ENCODE measurements at places on chromosomes 13 and 19. TPM values are rescaled to one million over a fixed set of nuclear protein-coding genes. Genes with fewer than 3 reads are reported as not detected.

ITM2B gene
- 58.0 TPM for total RNA-seq

ZFR2 gene
- 2.3 TPM for total RNA-seq

S1PR5 gene
- 2.2 TPM for total RNA-seq

PLEKHA4 gene
- total RNA-seq, result 2.1 TPM

SHD gene
- not detected for total RNA-seq

IL11 gene
- total RNA-seq, result 56.5 TPM

C2CD4C gene
- 0.06 TPM for total RNA-seq

SIAH3 gene
- total RNA-seq, result 0.12 TPM

DCLK1 gene
- total RNA-seq, result 8.9 TPM

NCCRP1 gene
- not detected for total RNA-seq

CDC37 gene
- 361 TPM for total RNA-seq

ZNF829 gene
- total RNA-seq, result 9.2 TPM

DNA sequence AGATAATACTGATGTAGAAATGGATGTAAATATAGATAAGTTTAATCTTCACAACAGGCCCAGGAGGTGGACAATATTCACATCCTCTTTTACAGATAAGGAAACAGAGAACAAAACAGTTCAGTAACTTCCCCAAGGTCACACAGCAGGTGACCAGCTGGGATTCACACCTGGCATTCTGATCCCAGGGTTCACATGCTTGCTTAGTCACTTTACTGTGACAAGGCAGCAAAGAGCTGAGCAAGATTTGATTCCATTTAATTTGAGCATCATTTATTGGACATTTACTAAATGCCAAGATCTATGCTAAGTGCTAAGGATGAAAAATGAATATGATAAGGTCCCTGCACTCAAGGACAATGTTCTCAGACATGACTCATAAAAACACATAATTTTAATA lies 94.1 kb upstream of the STARD13 start:
- no peak for DNase-seq

- no peak for DNase-seq
These were observed 754 bp downstream of the DNAJB1 start for GRCh38 chr19:14517446-14517839.

- DNase-seq, result no peak
These were observed 1192.2 kb downstream of the UQCRFS1 start for GRCh38 chr19:28020619-28021258.

DNA sequence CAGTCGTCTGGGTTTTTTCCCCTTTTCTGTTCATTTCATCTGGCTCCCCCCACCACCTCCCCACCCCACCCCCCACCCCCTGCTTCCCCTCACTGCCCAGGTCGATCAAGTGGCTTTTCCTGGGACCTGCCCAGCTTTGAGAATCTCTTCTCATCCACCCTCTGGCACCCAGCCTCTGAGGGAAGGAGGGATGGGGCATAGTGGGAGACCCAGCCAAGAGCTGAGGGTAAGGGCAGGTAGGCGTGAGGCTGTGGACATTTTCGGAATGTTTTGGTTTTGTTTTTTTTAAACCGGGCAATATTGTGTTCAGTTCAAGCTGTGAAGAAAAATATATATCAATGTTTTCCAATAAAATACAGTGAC lies 9.3 kb downstream of the CALM3 start:
- DNase-seq, result no peak

- DNase-seq, result peak; percentile 44
These were observed 438.8 kb downstream of the EFNB2 start for GRCh38 chr13:106096661-106097092.

DNA sequence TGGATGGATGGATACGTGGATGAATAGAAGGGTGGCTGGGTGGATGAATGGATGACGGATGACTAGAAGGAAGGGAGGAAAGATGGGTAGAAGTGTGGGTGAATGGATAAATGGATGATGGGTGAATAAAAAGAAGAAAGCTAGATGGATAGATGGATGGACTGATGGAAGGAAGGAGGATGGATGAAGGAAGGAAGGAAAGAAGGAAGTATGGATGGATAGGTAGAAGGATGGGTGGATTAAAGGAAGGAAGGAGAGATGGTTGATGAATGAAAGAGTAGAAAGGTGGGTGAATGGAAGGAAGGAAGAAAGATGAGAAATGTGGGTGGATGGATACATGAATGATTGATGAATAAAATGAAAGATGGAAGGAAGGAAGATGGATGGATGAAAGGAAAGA lies 14.5 kb downstream of the ARHGEF18 start:
- DNase-seq, result no peak

DNA sequence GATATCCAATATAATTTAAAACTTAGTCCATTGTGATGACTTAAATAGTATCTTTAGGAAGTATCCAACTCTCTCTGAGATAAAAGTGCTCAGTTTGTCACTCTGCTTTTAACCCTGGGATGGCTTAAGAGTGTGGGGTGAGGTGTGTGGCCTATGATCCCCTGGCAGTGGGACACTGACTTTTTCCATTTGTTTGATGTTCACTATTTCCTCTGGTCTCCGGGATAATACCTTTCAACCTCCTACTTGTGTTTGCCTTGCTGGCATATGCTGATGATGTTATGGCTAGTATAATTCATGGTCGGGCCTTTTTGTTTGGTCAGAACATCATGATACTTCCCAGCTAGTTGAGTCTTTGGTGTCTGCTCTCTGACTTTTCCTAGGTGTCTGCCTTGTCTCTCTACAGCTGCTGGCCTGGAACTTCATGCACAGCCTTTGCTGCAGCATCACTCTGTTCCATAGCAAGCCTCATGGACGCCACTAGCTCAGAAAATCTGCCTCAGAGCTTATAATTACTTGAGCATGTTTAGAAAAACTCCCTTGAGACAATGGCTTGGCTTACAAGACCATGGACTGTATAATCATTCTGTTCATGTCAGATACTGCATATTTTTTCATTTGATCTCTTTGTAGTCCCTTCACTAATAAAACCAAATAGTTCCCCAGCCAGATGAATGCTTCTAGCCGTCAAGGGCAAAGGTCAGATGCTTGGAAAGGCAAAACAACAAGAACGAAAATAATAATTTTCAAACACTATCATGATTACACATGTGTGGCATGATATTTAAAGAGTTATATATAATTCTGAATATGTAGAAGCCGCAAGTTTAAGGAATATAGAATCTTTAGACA lies 75.2 kb downstream of the WDFY2 start:
- no peak for DNase-seq

- DNase-seq, result no peak
These were observed 20.3 kb downstream of the FLT1 start for GRCh38 chr13:28474491-28475134.

DNA sequence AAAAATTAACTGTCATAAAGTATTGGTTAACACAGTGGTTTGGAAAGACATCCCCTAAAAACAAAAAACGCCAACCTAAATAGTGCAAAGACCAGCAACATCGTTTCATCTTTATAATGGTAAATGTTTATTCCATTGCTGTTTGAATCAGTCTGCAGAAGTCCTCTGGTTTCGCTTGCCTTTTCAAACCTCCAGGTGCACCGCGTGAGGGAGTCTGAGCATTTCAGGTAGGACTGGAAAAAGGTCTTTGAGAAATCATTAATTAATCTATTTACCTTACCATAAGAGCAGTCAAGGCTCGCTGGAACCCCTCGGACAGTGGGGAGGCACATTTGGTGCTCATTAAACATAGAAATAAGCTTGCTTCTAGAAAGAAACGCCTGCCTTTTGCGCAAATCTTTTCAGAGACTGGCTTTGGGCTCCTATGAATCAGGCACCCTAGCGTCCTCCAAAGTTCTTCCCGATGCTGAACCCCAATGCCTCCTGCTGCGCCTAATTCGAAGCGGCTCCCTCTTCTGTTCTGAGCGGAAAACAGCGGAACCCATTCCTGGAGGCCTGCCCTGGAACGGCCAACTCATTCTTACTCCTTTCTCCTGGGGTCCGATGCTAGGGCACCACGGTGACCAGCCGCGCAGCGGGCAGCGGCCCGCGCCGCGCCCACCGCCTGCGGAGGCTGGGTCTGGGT lies 951 bp upstream of the MTUS2 start:
- peak; percentile 25 for DNase-seq

- no peak for DNase-seq
These were observed 52.4 kb upstream of the C1QTNF9B start for GRCh38 chr13:23949736-23950135.

DNA sequence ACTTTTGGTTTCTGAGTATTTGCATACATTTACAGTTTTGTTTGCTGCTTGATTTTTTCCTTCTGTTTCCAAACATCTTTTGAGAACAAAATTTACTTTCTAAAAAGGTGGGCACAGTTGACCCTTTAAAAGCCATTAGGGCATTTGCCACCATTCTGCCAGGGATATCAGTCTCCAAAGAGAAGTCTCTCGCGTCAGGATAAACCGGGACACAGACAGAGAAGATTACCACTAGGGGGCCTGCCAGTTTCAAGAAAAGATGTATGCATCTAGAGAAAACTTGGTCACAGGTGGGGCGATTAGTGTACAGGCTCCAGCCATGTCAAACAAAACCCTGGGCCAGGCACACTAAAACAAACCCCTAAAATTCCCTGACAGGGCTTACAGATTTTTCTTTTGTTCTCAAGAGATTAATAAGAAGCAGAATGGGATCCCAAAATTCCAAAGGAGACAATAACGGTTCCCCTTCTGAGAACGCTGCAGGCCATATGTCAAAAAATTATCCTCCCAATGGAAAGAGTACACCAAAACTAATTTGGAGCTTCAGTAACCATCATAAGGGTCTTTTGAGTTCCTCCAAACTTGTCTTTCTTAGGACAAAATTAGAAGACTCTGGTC lies 10.7 kb upstream of the PABPC3 start:
- DNase-seq, result peak; percentile 30

GRCh38 chr19:58474291-58474996 lies 1.7 kb upstream of the ZNF446 start:
- no peak for DNase-seq

GRCh38 chr19:5560156-5560555 lies 7.6 kb downstream of the TINCR start:
- DNase-seq, result no peak

DNA sequence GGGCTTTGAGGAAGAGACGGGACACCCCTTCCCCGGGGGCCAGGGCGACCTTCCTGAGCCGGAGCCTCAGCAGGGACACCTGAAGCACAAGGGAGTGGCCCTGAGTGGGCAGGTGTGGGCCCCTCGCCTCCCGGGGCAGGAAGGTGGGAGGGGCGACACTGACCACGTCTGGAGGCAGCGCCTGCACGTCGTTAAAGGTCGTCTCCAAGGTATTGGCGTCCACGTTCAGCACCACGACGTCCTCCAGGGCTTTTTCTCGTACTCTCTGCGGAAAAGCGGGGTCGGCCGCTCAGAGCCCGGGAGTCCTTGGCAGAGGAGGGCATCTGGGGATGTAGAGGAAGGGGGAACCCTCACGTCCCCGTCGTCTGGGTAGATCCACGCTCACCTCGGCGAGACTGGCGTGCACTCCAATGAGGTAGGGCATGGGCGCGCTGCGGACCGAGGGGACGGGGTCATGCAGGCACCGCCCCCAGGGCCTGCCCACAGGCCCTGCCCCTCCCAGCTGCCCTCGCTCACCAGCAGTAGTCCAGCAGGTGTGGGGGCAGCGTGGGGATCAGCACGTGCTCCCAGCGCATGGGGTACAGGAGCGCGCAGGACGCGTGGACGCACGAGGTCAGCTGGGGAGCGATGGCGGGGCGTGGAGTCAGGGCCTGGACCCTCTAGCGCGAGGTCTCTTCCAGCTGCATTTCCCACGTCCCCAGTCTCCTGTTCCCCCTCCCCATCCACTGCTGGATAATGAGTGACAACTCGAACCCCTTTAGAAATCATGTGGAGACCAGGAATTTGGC lies 6.1 kb downstream of the DENND1C start:
- peak; percentile 23 for DNase-seq

- DNase-seq, result no peak
These were observed 691.1 kb upstream of the SLC10A2 start for GRCh38 chr13:103757361-103757760.

DNA sequence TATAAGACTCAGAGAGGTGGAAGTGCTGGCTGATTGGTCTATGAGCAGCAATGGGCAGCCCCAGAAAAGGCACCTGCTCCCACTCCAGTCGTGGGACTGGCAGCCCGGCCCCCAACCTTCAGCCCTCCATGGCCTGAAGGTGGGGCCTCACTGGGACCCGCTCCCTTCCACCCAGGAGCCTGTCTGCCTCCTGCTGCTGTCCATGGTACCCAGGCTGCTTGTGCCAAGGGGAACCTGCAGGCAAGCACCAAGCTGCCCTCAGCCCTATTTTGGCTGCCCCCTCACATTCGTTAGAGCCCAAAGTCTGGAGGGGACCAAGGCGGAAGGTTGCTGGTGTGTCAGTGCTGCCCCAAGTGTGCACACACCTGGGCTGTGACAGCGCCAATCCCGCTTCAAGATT lies 2304.9 kb downstream of the PCDH9 start:
- DNase-seq, result no peak

- no peak for DNase-seq
These were observed 426.4 kb downstream of the SLITRK5 start for GRCh38 chr13:88097541-88097940.

- no peak for DNase-seq
These were observed 158.7 kb downstream of the TM9SF2 start for GRCh38 chr13:99659866-99660554.

DNA sequence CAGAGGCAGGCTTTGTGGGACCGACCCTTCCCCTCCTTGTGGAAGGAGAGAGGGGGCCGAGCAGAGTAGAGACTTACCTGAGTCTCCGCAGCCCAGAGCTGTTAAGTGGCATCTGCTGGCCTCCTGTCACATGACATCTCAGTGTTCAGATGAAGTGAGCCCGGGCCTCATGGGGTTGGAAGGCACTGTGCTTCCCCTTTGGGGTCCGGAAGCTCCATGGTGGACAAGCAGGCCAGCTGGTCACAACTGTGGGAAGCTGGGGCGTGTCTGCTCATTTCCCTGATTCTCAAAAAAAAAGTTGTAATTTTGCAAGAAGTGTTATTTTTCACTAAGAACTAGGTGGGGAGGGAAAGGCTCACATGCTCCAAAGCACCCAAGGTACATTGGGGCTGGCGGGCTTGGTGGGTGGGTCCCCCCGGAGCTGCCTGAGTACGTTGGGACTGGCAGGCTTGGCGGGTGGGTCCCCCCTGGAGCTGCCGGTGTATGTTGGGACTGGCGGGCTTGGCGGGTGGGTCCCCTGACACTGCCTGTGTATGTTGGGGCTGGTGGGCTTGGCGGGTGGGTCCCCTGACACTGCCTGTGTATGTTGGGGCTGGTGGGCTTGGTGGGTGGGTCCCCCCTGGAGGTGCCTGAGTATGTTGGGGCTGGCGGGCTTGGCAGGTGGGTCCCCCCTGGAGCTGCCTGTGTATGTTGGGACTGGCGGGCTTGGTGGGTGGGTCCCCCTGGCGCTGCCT lies 18.2 kb upstream of the DCUN1D2 start:
- DNase-seq, result no peak
